ENCODE measurements at places on chromosomes 16 and 17. TPM values are rescaled to one million over a fixed set of nuclear protein-coding genes. Genes with fewer than 3 reads are reported as not detected.
A peak's percentile ranks its signal among the peaks of the same experiment; 100 is the strongest.

DNA sequence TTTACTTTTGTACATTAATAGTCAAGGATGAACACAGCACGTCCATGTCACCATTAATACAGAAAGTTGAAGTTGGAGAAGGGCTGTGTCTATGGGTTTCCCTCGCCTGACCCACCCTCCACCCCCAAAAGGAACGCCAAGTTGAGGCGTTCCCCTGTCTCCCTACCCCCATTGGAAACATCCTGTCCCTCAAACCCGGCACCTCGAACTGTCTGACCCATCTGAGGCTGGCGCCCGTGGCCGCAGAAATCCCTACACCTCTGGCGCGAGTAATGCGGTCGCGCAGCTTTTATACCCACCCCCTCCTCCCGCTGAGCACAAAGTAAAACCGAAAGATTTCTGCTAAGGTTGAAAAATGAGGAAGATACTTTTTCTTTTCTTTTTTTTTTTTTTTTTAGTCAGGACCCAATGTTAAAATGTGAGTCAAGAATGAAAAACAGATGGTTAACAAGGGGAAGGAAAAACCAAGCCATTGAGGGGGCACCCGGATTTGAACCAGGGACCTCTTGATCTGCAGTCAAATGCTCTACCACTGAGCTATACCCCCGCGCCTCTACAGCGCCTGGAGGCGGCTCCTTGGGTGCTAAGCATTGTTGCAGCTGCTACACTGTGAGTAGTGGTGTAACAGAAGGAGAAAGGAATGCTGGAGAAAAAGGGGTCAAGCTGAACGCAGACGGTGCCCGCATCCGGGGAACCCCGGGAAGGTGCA is 887 bp upstream of the LASP1 start:
- peak; percentile 88 for DNase-seq

GRCh38 chr17:18314059-18314730 is 599 bp downstream of the TOP3A start:
- DNase-seq: peak; percentile 5

DNA sequence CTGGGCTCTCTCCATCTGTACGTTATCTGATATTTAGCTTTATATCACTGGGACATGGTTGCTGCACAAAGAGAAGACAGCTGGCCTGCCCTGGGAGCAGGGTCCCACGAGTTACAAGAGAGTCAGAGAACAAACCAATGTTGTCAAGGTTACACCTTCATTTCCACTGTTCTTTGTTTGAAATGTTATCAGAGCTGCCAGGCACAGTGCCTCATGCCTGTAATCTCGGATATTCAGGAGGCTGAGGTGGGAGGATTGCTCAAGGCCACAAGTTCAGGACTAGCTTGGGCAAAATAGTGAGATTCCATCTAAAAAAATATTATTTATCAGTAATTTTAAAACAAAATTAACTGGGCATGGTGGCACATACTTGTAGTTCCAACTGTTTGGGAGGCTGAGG is 34.6 kb downstream of the ATP6V0A1 start:
- DNase-seq: no peak

- no peak for DNase-seq
Observed at GRCh38 chr17:80018917-80019651, 16.6 kb downstream of the TBC1D16 start.

DNA sequence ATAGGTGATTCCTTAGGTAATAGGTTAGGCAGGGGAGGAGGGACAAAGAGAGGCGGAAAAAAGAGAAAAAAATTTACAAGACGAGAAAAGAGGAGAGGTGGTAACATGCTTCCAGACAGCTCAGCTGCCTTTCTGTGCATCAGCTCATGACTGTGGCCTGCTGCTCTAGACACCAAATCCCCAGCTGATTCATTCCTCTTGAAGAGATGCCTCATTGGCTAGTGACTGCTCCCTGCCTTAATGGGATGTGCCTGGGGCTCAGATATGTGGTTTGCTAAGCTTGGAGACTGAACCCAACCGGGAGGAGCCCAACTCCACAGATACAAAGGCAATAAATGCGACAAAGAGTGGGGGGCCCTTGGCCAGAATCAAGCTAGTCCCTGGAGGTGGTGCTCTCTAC is 105.9 kb upstream of the FAM20A start:
- peak; percentile 56 for DNase-seq

DNA sequence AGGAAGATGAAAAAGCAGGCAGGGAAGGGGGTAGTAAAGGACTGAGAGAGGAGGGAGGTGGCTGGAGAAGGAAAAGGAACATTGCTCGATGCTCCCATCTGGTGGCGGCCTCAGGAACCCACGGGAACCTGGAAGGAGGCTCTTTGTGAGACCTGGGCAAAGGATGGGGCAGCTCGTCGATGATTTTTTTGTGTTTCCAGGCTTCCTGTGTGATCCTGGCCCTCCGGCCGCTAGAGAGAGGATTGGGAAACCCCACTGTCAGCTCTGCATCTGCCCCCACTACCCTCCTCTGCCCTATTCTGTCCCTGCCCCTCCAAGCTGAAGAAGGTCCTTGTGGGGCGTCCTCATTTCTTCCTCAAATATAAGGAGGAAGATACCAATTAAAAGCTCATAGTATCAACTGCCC is 6.6 kb downstream of the WFIKKN2 start:
- DNase-seq: peak; percentile 58

DNA sequence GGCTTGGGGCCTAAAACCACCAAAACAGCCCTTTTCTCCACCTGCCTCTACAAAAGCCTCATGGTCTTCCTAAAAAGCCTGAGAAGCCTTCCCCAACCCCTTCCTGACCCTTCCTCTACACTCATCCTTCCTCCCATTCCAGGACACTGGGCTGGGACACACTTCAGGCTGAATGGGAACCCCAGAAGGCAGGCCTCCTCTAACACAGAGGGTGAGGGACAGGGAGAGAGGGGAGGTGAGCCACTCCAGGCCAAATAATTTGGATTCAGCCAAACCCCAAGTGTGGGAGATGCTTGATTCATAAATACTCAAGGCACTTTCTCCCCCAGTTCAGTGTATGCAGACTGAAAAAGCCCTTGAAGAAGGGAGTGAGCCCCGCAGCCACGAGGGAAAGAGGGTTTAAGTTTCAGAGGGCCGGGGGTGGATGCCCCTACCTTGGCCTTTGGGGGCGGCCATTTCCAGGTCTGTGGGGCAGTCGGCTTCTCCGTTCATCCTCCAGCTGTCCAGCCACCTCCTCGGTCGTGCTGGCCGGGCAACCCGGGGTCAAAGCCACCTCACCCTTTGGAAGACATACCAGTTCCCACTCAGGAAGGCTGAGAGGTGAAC is 1.6 kb downstream of the UBTF start:
- DNase-seq: no peak

- DNase-seq: no peak
Observed at GRCh38 chr17:76170114-76170513, 29.1 kb upstream of the FOXJ1 start.

GRCh38 chr16:14399378-14400284 is 230.4 kb downstream of the PARN start:
- DNase-seq: peak; percentile 62

DNA sequence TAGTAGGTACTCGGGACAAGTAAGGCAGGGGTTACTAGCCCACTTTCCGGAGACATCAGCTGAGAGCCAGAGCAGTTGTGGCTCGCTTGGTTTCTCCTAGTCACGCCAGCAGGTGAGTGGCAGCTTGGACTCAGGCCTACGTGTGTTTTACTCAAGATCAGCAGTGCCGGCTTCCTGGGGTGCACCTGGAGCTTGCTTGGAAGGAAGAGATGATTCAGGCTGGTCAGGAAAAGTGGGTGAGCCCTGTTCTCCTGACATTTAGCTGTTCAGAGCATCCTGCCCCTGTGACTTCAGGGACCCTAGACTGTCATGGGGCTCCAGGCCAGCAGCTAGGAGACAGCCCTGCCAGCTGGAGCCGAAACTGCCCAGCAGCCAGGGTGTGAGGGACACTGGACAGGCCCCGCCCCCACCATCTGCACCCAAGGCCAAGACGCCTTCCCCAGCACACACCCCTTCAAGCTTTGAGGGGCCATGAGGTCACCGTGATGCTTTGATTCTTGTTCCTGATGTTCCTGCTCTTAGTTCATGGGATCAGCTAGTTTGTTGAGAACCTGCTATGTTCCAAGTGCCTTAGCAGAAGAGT is 238.0 kb upstream of the CIBAR2 start:
- no peak for DNase-seq

- no peak for DNase-seq
Observed at GRCh38 chr16:84914273-84914672, 94.5 kb downstream of the CRISPLD2 start.

- DNase-seq: no peak
Observed at GRCh38 chr17:80397034-80397387, 18.0 kb upstream of the ENDOV start.

- peak; percentile 24 for DNase-seq
Observed at GRCh38 chr16:1773703-1774447, 941 bp upstream of the MRPS34 start.

DNA sequence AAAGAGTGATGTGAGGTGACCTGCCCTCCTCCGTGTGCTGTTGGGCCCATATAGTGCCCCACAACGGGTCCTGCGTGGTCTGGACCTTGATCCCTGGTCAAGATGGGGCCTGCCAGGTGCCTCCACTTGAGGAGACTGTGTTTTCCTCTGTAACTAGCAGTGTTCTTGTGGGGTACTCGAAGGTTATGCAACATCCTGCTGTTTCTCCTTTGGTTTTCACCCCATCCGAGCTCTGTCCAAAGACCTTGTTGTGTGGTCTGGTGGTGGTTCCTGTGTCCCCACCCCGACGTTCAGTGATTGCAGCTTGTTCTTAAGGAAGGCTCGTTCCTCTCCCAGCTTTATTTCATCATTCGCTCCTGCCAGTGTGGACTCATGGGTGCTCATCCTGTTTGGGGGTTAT is 38.7 kb upstream of the ZNF750 start:
- DNase-seq: no peak

- DNase-seq: no peak
Observed at GRCh38 chr17:1561420-1562175, 994 bp downstream of the PITPNA start.

- DNase-seq: no peak
Observed at GRCh38 chr17:78876094-78876597, 26.9 kb downstream of the CEP295NL start.

DNA sequence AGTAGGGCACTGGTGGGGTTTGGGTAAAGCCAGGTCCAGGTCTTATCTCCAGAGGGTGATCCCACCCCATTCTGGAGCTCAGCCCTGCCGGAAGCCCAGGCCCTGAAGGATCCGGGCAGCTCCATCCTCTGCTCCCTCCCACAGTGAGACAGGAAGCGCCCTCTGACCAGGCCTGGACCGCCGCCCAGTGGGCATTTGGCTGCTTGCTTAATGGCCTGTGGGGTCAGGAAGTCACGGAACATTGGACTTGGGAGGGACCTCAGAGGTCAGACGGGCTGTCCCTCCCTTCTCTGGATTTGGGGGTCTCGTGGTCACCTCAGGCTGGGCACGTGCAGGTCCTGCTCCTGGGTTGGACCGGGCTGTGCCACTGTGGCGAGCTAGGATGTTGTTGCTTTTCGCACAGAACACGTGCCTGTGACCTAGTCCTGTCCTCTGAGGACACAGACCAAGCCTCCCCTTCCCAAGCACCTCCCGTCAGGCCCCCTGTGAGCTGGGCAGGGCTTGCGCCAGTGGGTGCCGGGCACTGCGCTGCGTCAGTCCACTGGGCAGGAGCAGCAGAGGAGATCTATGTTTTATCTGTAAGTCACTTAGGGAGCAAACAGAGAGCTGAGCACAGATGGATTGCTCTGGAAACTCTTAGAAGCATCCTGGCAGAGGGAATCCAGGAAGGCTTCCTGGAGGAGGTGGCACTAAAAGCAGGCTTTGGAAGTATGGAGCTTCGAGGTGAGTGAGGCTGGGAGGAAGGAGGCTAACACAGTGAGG is 49.4 kb upstream of the GSE1 start:
- peak; percentile 37 for DNase-seq

DNA sequence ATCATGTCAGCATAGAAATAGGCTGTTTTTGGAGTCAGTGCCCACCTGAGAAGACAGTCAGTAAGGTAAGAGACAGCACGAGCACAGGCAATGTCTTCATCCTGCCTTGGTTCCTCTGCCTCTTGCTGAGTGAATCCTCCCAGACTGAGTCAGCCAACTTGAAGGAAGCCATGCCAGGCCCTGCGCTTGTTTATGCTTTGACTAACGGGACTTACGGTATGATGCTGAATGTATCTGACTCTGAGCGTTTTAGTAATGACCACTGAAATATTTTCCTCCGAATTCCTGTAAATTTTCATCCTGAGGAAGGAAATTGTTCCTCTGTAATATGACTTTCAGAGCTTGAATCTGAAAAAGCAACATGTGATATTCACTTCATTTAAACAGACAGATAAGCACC is 18.0 kb downstream of the C17orf67 start:
- DNase-seq: peak; percentile 90

GRCh38 chr17:17356149-17356930 is 53.2 kb downstream of the NT5M start:
- peak; percentile 85 for DNase-seq

DNA sequence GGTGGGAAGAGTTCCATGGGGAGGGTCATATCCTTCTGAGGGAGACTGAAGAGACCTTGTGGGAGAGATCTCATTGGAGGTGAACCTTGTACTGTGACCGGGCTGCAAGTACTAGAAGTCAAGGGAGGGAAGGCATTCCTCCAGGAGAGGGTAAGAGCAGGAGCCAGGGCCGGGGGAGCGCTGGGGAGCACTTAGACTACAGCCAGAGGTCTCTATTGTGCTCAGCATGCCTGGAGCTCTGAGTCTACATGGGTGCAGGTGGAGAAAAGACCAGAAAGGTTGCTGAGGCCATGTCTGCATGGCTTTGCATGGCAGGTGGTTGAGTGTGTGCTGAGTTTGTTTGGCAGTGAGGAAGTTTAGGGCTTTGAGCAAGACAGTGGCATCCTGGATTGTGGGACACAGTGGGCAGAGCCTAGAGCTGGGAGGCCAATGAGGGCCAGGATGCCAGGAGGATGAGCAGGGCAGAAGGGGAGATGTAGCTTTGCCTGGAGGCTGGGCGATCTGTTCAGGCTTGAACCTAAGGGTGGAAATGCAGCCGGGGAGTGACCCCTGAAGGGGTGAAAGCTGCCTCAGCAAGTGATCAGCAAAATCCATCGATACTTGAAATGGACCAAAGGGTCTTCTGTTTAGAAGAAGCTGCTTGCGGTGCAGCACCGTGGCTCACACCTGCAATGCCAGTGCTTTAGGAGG is 317.4 kb upstream of the TNRC6C start:
- DNase-seq: no peak

NPIPA3 gene
- total RNA-seq: not detected

SLFN14 gene
- total RNA-seq: not detected

NCBP3 gene
- 10.8 TPM for total RNA-seq

CIITA gene
- not detected for total RNA-seq

TBX6 gene
- not detected for total RNA-seq

HGS gene
- 49.4 TPM for total RNA-seq

ORC6 gene
- 13.1 TPM for total RNA-seq

NGFR gene
- total RNA-seq: 0.18 TPM
